Epithelial cell of proximal tubule (primary cell): ENCODE measurements at places on chromosomes 12 and 14.

GRCh38 chr14:104567141-104567956, 12.2 kb upstream of the C14orf180 start:
- DNase-seq, result no peak

- no peak for DNase-seq
These were observed 150.1 kb downstream of the PIK3C2G start for GRCh38 chr12:18411453-18411852.

GRCh38 chr12:89167986-89168385, 184.3 kb downstream of the DUSP6 start:
- no peak for DNase-seq

DNA sequence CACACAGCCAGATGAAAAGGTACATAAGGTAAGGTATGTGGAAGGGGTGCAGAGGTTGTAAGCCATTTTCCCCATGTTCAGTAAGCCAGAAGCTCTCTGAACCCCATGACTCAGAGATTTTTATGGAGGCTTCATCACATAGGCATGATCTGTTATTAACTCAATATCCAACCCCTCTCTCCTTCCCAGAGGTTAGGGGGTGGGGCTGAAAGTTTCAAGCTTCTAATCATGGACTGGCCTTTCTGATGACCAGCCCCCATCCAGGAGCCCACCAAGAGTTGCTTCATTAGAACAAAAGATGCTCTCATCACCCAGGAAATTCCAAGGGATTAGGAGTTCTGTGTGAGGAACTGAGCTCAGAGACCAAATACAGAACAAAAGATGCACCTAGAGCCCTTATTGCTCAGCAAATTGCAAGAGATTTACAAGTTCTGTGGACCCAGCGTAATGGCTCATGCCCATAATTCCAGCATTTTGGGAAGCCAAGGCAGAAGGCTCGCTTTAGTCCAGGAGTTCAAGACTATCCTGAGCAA, 103.2 kb upstream of the DAAM1 start:
- no peak for DNase-seq

- DNase-seq, result peak; percentile 98
These were observed 541.8 kb upstream of the FBXO33 start for GRCh38 chr14:39974036-39974435.

GRCh38 chr12:98319716-98320425, 195.5 kb upstream of the TMPO start:
- no peak for DNase-seq

- DNase-seq, result no peak
These were observed 2.0 kb downstream of the RAP1B start for GRCh38 chr12:68612697-68613096.

- no peak for DNase-seq
These were observed 12.2 kb downstream of the KLC1 start for GRCh38 chr14:103641161-103641560.

- DNase-seq, result no peak
These were observed 54.0 kb downstream of the PRIMA1 start for GRCh38 chr14:93734086-93734822.

- DNase-seq, result no peak
These were observed 219.7 kb upstream of the BTG1 start for GRCh38 chr12:92365333-92365732.

DNA sequence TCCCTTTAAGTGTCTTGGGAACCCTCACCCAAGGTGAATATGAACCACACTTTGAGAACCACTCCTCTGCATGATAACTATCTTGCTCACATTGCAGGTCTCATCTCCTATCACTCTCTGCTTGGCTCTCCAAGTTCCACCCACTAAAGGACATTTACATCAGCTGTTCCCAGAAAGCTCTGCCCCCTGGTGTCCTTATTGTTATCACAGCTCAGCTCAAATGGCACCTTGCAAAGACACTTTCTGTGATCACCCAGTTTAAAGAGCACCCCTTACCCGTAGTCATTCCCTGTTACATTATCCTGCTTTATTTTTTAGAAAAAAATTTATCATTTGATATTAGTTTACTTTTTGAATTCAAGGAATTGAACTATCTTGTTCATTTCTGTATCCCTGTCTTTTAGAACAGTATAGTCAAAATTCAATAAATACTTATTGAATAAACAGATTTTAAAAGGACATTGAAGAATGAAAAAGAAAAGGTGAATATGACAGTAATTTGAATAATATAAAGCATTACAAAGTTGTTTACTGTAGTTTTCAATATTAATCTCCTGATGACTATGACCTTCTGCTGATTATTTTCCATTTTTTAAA, 20.5 kb upstream of the GUCY2C start:
- peak; percentile 9 for DNase-seq

DNA sequence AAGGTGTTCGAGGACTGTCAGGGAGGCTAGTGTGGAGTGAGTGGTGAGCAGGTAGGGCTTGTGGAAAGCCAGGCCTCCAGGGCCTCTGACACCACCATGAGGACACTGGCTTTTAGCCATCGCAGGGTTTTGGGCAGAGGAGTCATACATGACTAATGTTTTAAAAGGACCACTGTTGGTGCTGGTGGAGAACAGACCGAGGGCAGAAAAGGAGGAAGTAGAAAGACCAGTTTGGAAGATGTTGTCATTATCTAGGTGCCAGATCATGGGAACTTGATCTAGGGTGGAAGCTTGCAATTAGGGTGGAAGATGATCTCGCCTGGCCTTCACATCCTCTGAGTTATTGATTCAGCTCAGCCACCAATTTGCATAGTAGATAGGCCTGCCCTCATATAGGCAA, 144.2 kb downstream of the C12orf75 start:
- DNase-seq, result no peak

GRCh38 chr14:81350344-81351130, 49.6 kb downstream of the STON2 start:
- no peak for DNase-seq

DNA sequence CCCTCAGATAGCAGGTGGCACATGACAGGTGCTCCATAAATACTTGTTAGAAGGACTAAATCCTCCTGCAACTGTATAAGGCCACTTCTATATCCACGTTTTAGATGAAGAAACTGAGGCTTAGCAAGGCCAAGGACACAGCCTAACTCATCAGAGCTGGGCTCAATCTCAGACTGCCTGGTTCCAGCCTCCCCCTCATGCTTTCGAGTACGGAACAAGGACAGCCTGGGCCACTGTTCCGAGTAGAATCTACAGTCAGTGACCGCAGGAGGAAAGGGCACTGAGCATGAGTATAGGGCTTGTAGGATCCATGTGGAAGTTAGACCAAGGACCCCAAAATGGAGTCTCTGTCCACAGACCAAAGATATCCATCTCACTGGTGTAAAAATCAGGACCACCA, 84.6 kb downstream of the NT5DC3 start:
- no peak for DNase-seq

DNA sequence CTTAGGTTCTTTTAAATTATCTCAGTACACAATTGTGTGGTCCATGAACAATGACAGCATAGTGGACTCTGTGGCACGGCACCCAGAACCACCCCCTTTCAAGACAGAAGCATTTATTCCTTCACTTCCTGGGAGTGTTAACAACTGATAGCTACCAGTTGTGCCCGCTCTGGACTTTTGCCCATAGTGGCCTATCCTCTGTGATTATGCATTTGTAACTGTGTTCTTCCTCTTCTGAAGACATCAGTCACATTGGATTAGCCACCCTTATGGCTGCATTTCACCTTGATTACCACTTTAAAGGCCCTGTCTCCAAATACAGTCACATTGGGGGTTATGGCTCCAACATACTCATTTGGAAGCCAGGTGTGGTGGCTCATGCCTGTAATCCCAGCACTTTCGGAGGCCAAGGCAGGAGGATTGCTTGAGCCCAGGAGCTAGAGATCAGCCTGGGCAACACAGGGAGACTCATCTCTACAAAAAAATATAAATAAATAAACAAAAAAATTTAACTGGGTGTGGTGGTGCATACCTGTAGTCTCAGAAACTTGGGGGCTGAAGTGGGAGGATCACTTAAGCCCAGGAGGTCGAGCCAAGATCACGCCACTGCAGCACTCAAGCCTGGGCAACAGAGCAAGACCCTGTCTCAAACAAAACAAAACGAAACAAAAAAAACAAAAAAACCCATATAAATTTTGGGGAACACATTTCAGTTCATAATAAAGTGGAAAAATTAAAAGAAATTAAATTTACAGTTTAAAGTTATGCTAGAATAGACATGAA, 27.6 kb upstream of the PHC1 start:
- DNase-seq, result no peak

- DNase-seq, result no peak
These were observed 185.2 kb upstream of the TBX3 start for GRCh38 chr12:114868995-114869834.

DNA sequence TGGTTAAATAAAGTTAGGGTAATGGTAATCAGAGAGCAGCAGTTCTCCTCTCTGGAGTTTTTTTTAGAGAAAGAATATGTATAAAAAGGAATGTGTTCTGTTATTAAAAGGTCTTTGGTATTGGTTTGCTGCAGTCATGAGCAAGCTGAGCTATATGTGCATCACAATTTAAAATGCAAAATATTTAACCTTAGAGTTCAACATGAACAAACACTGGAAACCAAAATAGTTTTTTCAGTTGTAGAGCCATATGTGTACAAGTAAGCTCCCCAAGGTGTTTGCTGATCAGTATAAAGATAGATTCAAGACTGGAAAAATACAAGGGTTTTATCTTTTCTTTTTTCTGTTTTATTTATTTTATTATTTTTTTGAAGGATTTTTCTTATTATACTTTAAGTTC, 245.0 kb downstream of the NUBPL start:
- no peak for DNase-seq

- DNase-seq, result no peak
These were observed 31.3 kb downstream of the A2M start for GRCh38 chr12:9084417-9084816.

DNA sequence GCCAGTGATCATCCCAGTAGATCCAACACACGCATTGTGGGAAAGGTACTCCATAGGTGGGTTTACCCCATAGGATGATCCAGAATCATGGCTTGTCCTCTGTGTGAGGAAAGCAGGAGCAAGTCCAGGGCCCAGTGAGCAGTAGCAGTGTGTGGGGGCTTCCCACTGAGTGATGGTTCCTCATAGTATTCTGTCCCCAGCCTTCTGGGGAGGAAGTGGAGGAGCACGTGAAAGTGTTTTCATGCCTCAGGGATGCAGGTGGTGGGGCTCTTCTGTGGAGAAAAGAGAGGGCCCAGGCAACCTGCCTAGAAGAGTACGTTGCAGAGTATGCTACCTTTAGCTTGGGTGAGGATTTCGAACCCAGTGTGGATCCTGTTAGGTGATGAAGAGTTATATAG, 56.5 kb downstream of the SUSD6 start:
- DNase-seq, result no peak
